GDM1 (cell line): ENCODE measurements at places on chromosomes 3 and 15.
A peak's percentile ranks its signal among the peaks of the same experiment; 100 is the strongest.

DNA sequence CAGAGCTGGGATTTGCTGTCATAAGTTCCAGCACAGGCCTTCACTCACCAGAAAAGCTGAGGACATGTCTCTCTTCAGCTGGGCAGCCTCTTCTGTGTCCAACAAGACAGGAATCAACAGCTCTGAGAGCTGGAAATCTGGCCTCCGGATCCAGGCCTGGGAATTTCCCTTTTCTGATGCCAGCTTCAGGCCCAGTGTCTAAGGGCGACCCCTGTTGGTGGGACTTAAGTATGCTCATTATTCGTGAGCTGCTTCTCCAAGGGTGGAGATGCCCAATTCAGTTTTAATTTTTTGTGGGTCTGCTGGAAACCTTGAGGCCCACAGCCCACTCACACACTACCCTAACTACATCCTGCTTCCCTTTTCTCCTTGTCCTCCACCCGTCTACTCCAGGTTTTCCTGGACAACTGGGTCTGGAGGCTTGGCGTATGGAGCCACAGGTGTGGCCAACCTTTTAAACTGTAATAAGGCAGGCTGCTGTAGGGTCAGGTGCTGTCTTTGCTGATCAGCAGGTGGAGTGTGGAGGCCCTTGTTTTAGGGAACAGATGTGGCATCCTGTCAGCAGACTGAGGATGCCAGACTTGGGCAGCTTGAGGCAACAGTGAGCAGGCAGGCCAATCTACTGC is 2.6 kb upstream of the CEMIP start:
- DNase-seq, result peak; percentile 7

GRCh38 chr3:143718463-143718862 is 129.8 kb downstream of the SLC9A9 start:
- no peak for DNase-seq

GRCh38 chr3:14285548-14285925 is 106.9 kb downstream of the LSM3 start:
- DNase-seq, result no peak

- DNase-seq, result no peak
Measured at GRCh38 chr15:57370929-57371328, 5.4 kb upstream of the CGNL1 start.

DNA sequence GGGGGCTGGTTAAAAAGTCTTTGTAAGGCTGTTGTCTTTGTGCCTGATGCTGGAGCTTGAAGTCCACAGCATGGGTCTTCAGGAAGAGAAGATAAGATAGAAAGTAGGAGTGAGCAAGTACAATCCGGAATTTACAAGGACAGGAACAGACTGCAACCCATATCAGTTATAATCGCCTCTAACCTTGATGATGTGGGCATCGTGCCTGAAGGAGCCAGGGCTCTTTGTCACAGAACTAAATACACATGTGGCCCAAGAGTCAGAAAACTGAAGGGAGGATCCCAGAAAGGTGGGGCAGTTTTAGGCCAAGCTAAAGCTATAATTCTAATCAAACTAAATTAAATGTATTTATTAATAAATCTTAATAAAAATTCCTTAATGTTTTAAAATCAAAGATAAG is 132.2 kb downstream of the TMCO5A start:
- DNase-seq, result no peak

- no peak for DNase-seq
Measured at GRCh38 chr3:179672918-179673317, 20.1 kb downstream of the USP13 start.

GRCh38 chr15:75032395-75032794 is 9.0 kb downstream of the PPCDC start:
- DNase-seq, result no peak

DNA sequence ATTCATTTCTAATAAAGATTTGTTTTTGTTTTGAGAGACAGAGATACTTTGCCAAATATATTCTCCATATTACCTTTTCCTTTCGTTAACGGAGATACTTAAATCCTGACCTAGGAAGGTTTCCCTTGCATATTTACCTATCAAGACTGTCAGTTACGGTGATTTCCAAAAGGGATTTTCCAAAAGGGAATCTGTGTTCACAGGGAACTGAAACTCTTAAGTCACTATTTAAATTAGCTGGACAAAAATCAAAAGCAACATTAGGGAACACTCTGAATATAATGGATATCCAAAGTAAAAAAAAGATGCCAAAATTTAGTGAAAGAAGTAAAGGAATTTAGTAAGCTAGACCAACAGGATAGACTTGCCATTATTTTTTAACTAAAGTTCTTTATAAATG is 576 bp downstream of the LRRFIP2 start:
- DNase-seq, result no peak

DNA sequence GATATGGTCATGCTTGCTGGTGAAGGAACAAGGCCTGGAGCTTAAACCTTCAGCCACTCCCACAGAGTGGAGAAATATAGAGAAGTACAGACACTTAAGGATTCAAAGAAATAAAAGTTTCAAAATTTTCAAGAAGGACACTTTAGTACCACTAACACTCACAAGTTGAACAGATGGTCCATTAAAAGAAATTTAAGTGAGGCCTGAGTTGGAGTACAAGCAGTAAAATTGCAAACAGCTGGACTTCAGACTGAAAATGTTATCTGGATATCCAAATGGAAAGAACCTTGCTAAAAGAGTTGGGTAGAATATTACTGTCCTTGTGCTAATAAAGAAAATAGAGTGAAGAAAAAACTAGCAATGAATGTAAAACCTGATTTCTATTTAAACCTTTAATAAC is 397.1 kb upstream of the KCNMB2 start:
- no peak for DNase-seq

- no peak for DNase-seq
Measured at GRCh38 chr3:12807601-12808359, 11.3 kb downstream of the CAND2 start.

DNA sequence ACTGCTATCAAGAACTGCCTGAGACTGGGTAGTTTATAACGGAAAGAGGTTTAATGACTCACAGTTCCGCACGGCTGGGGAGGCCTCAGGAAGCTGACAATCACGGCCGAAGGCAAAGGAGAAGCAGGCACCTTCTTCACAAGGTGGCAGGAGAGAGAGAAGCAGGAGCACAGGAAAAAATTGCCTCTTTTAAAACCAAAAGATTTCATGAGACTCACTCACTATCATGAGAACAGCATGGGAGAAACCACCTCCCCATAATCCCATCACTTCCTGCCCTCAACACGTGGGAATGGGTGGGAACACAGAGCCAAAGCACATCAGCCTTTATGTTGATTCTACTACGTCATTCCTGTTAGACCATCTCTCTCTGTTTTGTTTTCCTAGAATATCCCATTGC is 650.9 kb upstream of the SEMA6D start:
- DNase-seq, result no peak

DNA sequence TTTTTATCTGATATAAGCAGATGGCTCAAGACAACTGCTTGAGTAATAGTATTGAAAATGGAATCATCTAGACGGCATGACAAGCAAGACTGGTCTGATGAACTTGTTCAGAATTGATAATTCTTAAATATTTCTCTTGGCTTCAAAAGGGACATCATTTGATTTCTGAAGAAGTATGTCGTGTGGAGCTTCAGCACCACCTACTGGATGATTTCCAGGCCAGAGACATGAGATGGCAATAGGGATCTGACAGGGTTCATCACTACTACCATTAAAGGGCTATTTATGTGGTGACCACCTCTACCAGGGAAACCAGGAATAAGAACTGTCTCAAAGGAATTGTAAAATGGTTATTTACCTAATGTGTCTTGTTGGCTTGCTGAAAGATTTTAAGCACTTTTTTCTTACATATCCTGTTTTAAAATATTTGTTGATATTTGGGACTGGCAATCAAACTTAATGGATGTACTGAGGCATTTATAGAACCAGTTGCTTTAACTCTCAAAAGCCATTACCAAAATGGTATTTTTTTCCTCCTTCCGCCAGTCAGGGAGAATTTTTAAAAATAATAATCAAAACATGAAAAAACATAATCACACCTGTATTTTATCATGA is 99.5 kb upstream of the FAM98B start:
- DNase-seq, result peak; percentile 17

- DNase-seq, result no peak
Measured at GRCh38 chr3:44682182-44682896, 30.1 kb upstream of the ZNF502 start.

DNA sequence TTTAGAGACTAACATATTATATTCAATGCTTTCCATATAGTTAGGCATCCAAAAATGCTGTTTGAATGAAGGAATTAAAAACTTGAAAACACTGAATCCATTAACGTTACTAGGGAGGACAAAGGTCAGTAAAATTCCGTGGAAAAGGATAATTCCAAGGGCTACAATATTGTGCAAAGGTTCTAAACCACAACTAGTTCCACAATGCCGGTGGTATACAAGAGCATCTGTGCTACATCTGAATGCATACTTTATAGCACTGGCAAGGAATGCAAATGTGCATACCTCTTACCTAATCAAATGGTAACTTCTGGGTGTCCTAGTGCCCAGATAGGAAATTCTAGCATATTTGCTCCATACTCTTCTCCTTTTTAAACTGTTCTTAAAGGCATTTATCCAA is 2.2 kb downstream of the ICE2 start:
- no peak for DNase-seq

DNA sequence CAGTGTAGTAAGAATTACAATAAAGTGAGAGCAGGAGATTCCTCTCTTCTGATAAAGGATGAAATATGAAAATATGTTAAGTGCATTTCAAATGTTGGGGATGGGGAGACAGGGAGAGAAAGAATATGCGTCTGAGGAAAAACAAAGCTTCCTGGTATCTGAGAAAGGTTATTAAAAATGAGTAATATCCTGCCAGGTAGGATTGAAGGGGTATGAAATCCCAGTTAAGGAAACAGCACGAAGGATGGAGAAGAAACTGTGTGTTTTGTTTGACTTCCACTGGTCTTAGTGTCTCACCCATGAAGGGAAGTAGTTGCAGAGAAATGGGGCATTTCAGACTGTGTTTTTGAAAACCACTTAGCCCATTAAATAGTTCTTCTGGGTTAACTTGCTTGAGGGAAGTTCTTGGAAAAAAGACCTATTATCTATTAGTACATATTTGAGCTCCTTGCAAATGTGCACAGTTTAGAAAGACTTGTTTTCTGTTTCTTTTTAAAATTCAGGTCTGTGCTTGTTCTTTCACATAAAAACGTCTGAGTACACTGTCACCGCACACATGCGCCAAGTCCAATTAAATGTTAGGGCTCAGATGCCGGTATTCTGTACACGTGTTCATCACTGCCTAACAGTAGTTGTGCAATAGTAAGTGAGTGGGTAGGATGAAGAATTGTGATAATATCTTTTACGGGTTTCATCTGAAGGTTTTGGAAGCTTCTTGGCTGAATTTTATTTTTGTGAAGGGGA is 196.1 kb upstream of the P2RY1 start:
- no peak for DNase-seq

DNA sequence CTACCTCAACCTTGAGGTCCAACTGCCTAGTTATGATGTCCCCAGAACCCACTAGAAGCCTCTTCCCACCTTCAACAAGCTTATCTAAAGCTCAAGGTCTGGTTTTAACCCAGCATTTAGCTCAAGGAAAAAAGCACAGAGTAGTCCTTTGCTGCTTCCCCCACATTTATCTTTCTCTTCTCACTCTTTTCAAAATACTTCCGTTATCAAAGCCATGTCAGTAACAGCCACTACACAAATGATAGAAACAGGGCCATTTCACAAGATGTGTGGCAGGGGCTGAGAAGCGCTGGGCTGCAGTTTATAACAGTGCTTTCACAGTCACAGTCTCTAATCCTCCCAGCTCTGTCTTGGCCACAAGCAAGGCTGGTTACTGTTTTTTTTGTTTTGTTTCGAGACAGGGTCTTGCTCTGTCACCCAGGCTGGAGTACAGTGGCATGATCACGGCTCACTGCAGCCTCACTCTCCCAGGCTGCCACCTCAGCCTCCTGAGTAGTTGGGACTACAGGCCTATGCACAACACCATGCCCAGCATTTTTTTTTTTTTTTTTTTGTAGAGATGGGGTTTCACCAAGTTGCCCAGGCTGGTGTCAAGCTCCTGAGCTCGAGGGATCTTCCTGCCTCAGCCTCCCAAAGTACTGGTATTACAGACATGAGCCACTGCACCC is 218.8 kb downstream of the OSBPL10 start:
- DNase-seq, result no peak

GRCh38 chr15:98845138-98845884 is 162.3 kb downstream of the PGPEP1L start:
- peak; percentile 15 for DNase-seq

- peak; percentile 1 for DNase-seq
Measured at GRCh38 chr15:73482166-73482565, 39.2 kb downstream of the REC114 start.

- no peak for DNase-seq
Measured at GRCh38 chr3:49901366-49902339, 2.0 kb downstream of the MST1R start.

DNA sequence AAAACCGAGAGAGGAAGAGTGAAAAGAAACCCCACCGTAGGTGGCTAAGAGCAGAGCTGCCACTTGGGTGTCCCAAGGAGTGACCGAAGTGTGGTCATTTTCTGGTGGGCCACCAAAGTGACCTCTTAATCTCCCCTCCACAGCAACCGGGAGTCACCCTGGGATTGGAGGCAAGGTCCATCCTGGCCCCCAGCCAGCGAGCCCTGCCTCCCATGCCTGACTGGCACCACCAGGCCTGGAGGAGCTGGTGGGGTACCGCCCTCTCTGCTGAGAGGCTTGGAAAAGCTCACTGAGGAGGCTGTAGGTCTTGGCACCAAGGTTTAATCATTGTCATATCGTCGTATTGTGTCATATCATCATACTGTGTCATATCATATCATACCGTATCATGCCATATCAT is 74.0 kb upstream of the TRPM1 start:
- DNase-seq, result no peak

DNA sequence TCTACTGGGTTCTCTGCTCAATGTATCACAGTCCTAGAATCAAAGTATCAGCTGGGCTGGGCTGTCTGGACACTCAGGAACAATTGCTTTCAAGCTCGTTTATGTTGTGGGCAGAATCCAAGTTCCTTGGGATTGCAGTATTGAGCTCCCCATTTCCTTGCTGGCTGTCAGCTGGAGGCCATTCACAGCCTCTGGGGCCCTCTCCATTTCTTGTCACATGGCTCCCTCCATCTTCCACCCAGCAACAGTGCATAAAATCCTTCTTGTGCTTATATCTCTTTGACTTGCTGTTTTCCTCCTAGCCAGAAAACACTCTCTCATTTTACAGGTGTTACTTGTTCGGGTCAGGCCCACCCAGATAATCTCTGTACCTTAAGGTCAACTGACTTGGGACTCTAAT is 363.5 kb downstream of the IGSF11 start:
- DNase-seq, result no peak

DNA sequence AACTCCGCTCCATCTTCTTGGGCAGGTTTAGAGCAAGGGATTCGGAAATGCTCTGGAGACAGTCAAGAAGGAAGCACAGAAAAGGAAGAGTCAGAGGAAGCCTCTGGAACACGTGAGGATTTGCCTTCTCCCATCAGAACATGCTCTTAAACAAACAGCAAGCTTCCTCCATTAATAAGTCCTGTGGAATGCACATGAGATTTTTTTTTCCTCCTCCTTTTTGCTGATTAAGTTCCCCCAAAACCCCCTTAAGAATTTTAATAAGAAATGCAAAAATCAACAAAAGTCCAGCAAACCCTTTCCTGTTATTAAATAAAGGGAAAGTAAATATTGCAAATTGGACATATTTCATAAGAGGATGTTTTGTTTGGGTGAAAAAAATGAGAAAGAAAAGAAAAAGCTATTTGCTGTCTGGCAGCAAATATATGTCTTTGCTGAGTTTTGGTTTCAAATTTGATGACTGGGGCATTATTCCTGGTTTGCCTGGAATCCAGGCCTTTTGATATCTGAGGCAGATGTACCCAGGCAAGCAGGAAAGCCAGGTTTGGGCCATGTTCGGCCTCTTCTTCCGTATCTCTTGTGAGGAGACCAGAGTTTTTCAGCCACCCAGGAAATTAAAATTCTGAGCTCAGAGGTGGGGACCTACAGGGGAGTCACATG is 7.9 kb upstream of the TSEN2 start:
- no peak for DNase-seq
